ENCODE measurements at places on chromosomes 3 and 15.

- DNase-seq: no peak
Observed at GRCh38 chr3:65856907-65857306, 181.8 kb downstream of the MAGI1 start.

- no peak for DNase-seq
Observed at GRCh38 chr3:59982510-59982909, 932.7 kb upstream of the CFAP20DC start.

GRCh38 chr15:46709460-46710083, 1007.7 kb upstream of the SEMA6D start:
- DNase-seq: no peak

DNA sequence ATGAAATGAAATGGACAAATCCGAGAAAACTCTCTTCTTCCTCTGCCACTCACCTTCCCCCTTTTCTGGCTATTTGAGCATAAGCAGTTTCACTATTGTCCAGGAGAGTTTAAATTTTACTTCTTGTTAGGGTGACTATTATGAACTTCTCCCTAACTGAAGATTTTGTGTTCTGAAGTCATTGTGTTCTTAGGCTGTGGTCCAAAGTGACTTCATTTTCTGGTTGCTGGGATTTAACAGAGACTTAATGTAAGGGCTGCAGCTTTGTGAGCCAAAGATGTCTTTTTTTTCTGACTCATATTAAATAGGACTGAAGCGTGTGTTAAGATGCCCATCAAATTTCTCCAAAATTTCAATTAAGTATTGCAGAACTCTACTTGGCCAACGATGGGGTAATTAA, 46.5 kb upstream of the FSTL1 start:
- no peak for DNase-seq
